Endothelial cell of umbilical vein (primary cell): ENCODE measurements at places on chromosomes 5 and 9. TPM values are rescaled to one million over a fixed set of nuclear protein-coding genes. Genes with fewer than 3 reads are reported as not detected.

DNA sequence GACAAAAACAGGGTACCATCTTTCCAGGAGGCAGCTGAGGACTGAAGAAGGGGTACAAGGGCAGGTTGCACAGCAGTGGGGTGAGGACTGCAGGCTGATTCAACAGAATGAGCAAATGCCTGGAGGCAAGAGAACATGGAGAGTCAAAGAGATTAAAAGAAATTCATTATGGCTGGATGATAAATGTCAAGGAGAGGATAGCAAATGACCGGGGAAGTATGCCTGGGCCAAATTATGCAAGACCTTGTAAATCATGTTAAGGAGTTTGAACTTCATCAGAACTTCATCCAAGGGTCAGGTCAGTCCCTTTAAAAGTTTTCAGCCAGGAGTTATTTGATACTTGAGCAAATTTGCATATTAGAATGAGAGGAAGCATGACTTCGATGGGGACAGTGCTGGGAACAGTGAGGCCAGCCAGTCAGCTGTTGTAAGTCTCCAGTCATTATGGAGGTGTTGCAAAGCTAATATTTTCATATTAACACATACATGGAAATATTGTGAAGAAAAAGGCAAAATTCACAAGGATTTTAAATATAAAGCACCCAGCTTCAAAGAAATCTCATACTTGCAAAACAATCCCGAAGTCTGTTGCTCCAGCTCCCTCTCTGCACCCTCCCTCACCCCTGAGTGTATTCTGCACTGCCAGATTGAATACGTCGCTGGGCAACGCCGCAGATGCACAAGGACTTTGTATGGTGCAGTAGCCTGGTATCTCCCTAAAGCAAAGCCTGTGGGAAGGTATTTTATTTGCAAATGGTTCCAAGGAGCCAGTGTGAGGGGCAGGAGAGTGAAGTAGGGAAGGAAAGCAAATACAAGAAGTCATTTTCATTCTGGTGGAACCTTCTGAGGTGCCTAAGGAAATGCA lies 509.8 kb upstream of the TLE4 start:
- no peaks in the 10 kb centered on the region for H3K36me3 ChIP-seq
- no peaks in the 10 kb centered on the region for H3K4me1 ChIP-seq
- DNase-seq, result no peak
- no peaks in the 10 kb centered on the region for H3K27me3 ChIP-seq

DNA sequence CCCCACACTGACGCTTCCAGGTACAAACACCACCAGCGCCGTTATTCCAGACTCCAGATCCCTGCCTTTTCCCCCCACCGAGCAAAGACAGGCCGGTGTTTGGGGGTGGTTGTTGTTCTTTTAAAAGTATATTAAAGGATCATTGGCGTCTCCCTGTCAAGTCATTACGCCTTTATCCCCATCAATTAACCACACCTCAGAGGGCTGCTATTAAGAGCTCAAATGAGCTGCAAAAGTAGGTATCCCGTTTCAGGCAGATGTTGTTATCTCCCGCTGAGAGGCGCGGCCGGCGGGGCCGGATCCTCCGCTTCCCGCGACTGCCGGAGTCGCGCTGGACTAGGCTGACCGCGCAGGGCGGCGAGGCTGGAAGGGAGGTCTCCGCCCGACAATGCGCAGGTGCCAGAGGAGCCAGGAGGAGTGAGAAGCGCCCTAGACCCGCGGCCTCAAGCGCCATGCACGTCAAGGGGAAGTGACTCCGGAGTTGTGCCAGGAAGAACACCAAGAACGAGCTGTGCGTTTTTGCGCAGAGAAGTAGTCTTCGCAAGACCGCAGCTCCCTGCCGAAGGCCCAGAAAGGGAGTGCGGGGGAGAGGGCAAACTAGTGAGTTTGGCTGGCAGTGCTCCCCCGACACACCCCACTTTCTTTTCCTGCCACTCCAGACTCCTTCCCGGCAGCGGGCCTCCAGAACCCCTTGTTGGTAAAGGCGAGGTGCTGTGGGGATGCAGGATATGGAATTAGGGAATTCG lies 8.2 kb downstream of the NR2F1-AS1 start:
- no peak for DNase-seq
- no peaks in the 10 kb centered on the region for H3K27me3 ChIP-seq
- H3K4me1 ChIP-seq, result peaks cover 7% of the 10 kb centered on the region
- no peak overlapping the region for H3K27ac ChIP-seq
- H3K4me3 ChIP-seq, result peak overlapping the region; percentile 26

DNA sequence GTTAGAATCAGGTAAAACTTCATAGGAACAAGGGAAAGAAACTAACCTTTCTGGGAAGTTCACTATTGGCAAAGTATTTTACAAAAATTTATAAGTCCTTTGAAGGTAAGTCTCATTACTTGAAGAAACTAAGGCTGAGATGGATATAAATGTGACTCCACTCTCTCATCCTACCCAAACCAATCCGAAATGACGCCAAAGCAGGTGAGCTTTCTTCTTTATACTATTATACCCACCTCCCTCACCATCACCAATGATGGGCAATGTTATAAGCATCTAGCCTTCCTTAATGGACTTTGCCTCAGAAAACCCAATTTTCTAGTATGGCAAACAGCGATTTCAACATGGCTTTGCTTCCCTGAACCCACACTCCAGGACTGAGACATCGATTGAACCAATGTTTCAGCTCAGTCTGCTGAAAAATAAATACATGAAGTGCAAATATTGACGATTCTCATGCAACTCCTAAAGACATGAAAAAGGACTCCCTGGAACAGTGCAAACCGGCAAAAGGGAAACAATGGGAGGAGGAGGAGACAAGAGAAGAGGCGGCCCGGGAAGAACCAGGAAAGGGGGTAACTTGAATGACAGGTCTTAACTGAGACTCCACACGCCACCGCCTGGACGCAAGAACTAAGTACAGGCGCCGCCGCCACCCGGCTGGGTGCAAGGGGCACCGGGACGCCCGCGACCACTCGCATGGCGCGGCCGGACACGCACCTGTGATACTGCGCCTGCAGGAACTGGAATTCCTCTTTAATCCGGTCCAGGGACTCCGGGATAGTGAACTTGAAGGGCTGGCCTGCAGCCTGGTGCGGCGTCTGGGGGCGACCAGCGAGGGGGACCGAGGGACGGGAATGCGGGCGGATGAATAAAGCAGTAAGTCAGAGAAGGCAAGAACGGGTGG lies 2.5 kb downstream of the TLE1 start:
- peak overlapping the region; percentile 96 for H3K4me3 ChIP-seq
- peaks cover 48% of the 10 kb centered on the region for H3K4me1 ChIP-seq

- no peaks in the 10 kb centered on the region for H3K27me3 ChIP-seq
- no peaks in the 10 kb centered on the region for H3K4me1 ChIP-seq
- H3K36me3 ChIP-seq, result no peaks in the 10 kb centered on the region
- no peak for DNase-seq
These were observed 389.3 kb upstream of the DMAC1 start for GRCh38 chr9:8188723-8189407.

GRCh38 chr9:97857606-97858392 lies 4.8 kb downstream of the FOXE1 start:
- no peak overlapping the region for H3K27ac ChIP-seq
- H3K4me3 ChIP-seq, result no peak overlapping the region

- H3K4me1 ChIP-seq, result no peaks in the 10 kb centered on the region
- no peaks in the 10 kb centered on the region for H3K27me3 ChIP-seq
- H3K27ac ChIP-seq, result no peak within 1 kb of the TSS
- DNase-seq, result no peak
- H3K36me3 ChIP-seq, result no peaks in the 10 kb centered on the region
These were observed at the start of gene TAL2 for GRCh38 chr9:105662184-105663104. TAL2 (plus strand) TSS chr9:105662457; CDS start chr9:105662497, 40 bp downstream.

DNA sequence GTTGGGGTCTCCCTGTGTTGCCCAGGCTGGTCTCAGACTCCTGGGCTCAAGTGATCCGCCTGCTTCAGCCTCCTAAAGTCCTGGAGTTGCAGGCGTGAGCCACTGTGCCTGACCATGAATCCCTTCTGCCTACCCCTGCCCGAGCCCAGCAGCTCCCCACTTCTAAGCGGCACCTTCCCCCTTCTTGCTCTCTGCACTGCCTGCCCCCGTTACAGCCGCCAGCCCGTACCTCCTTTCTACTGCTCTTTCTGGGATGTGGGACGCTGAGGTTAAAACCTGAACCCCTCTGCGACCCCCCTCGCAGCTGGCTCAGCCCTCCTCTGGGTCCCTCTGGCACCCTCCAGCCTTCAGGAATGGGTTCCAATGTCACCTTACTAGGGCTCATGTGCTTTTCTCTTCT lies 249.6 kb downstream of the PBX3 start:
- H3K36me3 ChIP-seq, result no peaks in the 10 kb centered on the region
- H3K27ac ChIP-seq, result no peak overlapping the region
- DNase-seq, result no peak

DNA sequence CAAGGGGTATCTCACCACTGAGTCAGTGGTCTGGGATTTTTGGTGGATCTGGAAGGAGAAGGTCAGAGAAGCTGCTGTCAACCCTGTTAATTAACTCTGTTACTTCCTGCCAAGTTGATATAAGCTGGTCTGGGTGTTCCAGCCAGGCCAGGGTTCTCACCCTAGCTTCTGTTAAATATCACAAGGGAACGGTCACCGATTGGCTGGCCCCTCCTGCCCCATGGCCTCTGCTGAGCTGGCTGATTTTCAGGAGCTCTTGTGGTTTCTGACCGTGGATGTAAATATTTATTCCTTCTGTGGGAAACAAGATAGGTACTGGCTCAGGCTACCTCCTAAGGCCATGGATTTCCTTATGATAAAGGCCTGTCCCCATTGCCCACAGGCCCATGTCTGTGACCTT lies 1.0 kb downstream of the ADAMTS13 start:
- H3K27ac ChIP-seq, result no peak overlapping the region
- H3K4me3 ChIP-seq, result no peak overlapping the region
- no peak for DNase-seq
- H3K4me1 ChIP-seq, result no peaks in the 10 kb centered on the region

- H3K36me3 ChIP-seq, result no peaks in the 10 kb centered on the region
- H3K4me3 ChIP-seq, result no peak overlapping the region
- DNase-seq, result no peak
- no peak overlapping the region for H3K27ac ChIP-seq
- no peaks in the 10 kb centered on the region for H3K27me3 ChIP-seq
These were observed 101.9 kb downstream of the FBXL7 start for GRCh38 chr5:15601853-15602252.

- no peak overlapping the region for H3K4me3 ChIP-seq
- no peaks in the 10 kb centered on the region for H3K27me3 ChIP-seq
- no peak overlapping the region for H3K27ac ChIP-seq
- H3K36me3 ChIP-seq, result no peaks in the 10 kb centered on the region
- DNase-seq, result no peak
These were observed 138.4 kb downstream of the DOCK8 start for GRCh38 chr9:353077-353476.

- no peak overlapping the region for H3K4me3 ChIP-seq
- no peaks in the 10 kb centered on the region for H3K27me3 ChIP-seq
- DNase-seq, result no peak
- H3K27ac ChIP-seq, result no peak overlapping the region
These were observed 22.3 kb upstream of the UBAC1 start for GRCh38 chr9:135983208-135984071.

DNA sequence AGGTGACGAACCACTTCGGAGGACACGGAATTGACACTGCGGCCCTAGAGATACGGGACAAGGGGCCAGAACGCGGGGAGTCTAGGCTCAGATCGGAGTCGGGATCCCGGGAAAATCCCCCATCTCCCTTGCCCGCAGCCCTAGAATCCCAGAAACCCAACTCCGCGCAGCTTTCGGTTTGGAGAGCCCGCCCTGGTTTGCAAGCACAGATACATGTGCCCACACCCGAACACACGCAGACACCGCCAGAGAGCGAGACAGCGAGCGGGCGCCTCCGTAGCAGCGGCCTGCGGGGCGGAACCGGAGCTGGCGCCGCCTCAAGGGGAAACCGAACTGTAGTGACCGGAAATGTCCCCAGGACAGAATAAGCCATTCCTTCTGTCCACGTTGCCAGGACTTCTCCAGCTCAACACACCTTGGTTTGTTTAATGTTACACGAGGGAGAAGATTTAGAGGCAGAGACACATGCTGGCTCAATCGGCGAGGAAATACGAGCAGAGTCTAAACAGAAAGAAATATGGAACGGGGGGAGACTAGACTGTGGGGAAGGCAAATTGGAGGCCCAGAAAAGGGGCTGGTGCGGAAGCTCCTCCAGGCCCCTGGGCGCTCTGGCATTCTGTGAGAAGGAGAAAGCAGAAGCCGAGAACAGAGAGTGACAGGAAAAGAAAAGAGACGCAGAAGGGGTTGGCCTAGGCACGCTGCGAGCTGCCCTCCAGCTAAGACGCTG lies 2.9 kb upstream of the PAX5 start:
- peak overlapping the region; percentile 55 for H3K4me3 ChIP-seq
- no peaks in the 10 kb centered on the region for H3K36me3 ChIP-seq
- H3K4me1 ChIP-seq, result peaks cover 19% of the 10 kb centered on the region
- DNase-seq, result peak; percentile 28

The SAPCD2 gene
- total RNA-seq, result 24.3 and 27.8 TPM in 2 replicates

The PLAC8L1 gene
- 0.80 and 1.1 TPM in 2 replicates for total RNA-seq

The CAAP1 gene
- 16.1 and 18.6 TPM in 2 replicates for total RNA-seq

The C9 gene
- total RNA-seq, result 0.44 TPM in 1 of 2 replicates, not detected in the other

The POC5 gene
- total RNA-seq, result 7.8 and 8.3 TPM in 2 replicates

The PTGES gene
- not detected in 2 replicates for total RNA-seq

The OR1L8 gene
- total RNA-seq, result 0.15 and 0.16 TPM in 2 replicates
